ENCODE measurements at places on chromosomes 1 and 21. TPM values are rescaled to one million over a fixed set of nuclear protein-coding genes. Genes with fewer than 3 reads are reported as not detected.

DNA sequence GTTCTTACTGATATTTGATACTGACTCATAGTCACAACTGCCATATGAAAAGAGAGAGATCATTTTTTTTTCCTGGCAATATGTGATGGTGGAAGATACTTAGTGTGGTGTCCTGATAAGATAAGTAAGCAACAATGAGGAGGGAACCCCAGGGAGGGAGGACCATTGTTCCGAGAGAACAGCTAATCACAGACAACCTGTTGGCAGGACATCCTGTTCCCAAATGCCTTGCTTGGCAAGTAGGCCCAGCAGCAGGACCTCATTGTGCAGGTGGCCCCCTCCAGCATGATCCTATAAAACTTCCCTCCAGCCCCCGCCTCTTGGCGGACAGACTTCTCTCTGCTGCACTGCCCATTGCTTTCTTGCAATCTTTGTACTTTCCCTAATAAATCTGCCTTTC is 329.4 kb upstream of the CHRM3 start:
- no peak for DNase-seq

DNA sequence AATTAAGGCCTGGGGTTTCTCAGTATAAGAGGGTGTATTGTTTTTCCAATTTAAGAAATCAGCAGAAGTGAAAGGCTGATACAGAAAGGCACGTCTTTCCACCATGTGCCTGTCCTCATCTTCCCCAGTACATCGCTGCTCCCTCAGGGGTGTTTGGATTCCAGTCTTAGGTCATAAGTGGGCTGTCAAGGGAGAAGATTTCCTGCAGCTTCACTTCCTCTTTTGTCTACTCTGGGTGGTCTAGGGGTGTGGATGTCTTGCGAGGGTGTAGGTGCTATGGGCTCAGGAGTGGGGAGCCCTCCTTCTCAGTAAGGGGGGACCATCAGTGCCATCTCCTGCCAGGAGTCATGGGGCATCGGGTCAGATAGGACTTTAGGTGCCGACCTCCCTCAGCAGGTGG is 999.8 kb upstream of the NCAM2 start:
- DNase-seq: no peak

DNA sequence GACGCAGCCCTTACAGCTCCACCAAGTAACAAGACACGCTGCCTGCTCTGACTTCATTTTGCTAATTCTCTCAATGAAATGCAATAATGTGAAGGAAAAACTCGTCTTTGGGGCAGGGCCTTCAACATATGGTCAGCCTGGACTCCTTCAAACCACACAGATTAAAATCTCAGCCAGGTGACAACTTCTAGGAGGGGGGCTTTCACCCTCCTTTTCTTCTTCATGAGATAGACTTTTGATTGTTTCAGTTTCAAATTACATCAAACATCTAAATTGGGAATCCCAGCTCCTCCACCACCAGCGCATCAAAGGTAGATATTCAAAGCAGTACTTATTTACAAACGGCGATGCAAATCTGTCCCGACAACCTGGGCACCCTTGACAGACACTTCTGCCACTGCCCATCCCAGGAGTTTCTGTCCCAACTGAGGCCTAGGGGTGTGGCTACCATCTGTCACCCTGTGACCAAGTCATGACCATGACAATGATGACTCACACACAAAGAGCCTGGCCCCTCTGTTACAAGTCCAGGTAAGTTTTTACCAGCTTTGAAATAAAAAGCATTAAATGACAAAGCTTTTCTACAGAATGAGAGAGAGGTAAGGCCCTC is 29.7 kb downstream of the SSBP3 start:
- no peak for DNase-seq

DNA sequence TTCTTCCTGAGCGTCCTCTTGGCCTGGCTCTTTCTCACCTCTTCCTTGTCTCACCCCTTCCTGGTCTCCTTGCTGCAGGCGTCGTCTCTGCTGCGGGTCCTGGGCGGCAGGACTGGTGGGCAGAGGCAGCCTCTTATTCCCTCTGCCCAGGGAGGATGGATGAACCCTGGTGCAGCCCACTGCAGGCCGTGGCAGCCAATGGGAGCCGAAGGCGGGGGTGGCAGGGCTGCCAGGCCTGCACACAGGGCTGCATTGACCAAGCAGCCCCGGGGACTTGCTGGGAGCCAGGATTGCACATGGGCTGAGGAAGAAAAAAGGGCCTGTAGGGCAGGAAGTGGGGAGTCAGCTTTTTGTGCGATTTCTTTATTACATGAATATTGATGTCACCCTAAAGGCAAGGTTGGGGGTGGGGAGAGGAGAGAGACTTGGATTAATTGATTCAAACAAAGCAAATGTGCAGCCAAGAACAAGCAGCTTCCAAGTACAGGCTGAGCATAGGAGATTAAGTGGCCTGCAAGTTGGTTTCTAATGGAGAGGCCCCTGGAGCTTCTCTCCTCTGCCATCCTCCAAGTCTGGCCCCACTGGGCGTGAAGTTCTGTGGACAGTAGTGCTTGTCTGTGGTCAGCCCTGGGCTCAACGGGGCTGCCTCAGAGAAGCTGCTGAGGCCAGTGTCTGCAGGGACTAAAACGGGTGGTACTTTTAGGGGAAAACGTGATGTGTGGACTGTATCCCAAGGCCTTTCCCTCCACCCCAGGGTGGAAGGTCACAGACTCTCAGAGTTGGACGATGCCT is at the start of gene S100B:
Gene S100B, minus strand, starts transcription at position 108 of the 792 bp plus-strand sequence. CDS start 2,667 bp downstream, outside the sequence.
- DNase-seq: no peak

Gene IL20
- not detected for total RNA-seq

DNA sequence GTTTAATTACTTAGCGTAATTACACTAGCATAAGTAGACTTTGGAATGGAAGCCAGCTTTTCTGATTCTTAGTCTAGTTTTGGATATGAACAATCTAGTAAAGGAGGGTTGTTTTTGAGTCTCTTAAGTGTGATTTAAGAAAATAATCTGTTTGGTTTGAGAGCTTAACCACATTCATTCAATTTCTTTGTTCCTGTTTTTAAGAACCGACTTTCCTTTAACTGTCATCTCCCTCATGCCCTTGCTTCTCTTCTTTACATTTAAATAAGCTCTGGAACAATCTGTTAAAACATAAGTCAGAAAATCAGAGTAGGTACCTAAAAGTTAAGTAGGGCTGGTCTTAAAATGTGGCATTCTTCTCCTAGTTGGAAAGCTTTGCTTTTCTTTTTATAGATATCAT is 27.7 kb downstream of the CDC42 start:
- DNase-seq: no peak

Gene PTAFR
- not detected for total RNA-seq

GRCh38 chr1:68232289-68233148 is at the start of gene WLS:
Gene WLS (minus strand): TSS chr1:68232523. CDS start chr1:68232299, 224 bp downstream.
- DNase-seq: peak; percentile 90

DNA sequence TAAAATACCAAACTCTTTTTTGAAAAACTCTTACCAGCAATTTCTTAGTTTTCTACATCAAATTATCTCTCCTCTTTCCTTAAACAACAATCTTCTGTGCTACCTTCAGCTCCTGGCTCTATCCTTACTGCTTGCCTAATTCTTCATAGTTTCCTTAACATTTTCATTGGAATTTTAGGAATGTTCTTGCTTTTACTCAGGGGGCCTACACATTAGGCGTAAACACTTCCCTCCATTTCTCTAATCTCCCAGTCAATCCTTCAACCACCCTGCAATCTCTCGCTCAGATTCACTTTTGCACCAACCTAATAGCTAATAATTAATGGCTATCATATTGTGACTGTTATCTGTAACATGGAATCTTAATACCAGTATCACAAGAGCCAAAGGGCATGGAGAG is 50.1 kb downstream of the ADAMTS5 start:
- no peak for DNase-seq

DNA sequence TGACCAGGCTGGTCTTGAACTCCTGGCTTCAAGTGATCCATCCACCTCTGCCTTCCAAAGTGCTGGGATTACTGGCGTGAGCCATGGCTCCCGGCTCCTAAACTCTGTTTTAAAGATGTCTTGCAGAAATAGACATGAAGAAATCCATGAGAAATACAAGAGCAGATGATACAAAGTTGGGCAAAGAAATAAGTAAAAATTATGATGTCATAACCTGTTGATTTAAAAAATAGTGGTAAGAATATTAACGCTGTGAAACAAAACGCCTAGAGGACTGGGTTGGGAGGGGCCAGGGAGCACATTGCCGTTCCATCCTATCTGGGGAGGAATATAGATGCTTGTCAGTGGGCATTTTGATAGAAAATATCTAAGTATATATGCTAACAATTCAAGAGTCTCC is 1.2 kb upstream of the ITGB2 start:
- no peak for DNase-seq
